ENCODE measurements at places on chromosomes 3 and 15. TPM values are rescaled to one million over a fixed set of nuclear protein-coding genes. Genes with fewer than 3 reads are reported as not detected.

The SLC12A1 gene
- not detected for total RNA-seq

The ASB7 gene
- 16.0 TPM for total RNA-seq

- DNase-seq, result no peak
Observed at GRCh38 chr15:85607141-85607806, 187.5 kb downstream of the KLHL25 start.

DNA sequence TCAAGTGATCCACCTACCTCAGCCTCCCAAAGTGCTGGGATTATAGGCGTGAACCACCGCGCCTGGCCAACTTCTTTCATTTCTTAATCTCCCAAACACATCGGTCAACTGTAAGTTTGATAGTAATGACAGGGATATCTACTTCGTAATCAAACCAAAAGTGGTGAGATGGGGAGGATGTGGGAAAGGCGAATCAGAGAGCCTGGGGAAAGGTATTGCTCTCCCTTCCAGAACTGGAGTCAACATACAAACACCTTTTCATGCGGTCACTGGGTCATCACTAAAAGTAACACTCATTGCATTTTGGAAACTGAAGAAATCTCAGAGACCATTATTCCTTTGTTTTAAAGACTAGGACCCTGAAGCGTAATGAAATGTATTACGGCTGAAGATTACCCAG, 14.8 kb upstream of the UBE2Q2 start:
- no peak for DNase-seq
